ENCODE measurements at places on chromosomes 4 and X.
A peak's percentile ranks its signal among the peaks of the same experiment; 100 is the strongest.

DNA sequence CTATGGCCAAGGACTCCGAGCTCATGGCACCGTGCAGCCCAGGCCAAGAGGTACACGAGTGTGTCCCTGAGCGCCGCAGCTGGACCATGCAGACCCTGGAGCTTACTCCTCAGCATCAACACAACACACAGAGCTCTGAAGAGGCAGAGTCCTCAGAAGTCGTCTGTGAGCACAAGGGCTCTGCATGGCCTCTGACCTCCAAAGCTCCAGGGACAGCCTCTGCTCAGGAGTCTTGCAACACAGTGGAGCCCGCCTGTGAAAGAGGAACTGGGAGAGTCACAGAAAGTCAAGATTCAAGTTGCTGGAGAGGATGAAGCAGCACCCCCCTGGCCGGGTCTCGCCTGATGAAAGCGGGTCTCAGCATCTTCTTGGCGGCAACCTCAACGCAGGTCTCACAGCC lies 2.9 kb downstream of the LRPAP1 start:
- no peak for DNase-seq

DNA sequence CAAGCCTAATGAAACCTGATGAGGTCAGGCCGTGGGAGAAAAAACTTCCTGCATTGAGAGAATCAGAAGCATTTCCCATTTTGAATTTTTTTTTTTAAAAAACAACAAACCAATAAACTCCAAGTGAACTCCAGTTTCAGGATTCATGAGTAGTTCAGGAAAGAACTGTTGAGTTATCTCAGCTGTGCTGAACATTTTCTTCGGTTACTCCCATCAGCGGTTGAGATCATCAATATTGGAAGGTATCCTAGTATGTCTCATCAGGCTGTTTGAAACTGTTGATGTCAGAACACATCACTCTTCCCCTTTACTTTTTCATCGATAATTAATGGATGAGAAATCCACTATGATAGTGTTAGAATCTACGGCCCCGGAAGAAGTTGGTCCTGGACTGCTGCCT lies 82.4 kb upstream of the ADGRG2 start:
- DNase-seq: no peak

DNA sequence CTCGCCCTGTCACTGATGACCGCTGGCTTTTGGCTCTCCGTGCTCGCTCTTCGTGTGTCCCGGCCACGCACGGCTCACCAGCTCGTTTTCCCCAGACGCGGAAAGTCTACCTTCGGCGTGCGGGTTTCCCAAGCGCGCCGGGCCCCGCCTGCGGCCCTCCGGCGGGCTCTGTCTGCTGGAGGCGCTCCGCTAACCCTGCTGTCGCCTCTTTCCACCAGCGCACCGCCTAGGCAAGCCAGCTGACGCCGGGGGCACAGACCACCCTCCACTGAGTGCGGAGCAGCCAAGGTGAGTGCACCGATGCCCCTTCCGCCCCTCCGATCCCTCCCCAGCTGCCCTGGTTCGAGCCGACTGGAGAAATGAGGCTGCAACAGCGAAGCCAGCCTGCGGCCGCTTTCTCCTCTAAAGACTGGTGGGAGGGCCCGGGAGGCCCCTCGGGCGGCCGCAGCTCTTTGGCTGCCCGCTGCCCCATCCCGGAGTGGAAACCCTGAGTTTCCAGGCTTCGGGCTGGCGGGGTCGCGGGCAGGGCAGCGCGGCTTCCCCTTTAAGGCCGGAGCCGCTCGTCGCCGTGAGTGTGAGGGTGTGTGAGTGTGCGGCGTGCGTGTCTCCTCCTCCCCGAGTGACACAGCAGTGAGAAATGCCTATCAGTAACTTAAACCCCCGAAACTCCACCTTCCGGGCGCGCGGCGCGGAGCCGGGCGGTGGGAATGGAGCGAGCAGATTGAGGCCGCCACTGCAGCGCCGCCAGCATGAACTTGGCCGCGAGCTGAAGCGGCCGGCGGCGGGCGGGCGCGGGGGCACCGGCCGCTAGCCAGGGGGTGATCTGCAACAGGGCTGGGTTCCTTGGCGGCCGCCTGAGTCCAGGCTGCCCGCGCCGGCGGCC lies at the start of gene MAMLD1:
MAMLD1 (plus strand) TSS at position 719 of the 883 bp plus-strand sequence. CDS start 82,200 bp downstream, outside the sequence.
- peak; percentile 84 for DNase-seq

DNA sequence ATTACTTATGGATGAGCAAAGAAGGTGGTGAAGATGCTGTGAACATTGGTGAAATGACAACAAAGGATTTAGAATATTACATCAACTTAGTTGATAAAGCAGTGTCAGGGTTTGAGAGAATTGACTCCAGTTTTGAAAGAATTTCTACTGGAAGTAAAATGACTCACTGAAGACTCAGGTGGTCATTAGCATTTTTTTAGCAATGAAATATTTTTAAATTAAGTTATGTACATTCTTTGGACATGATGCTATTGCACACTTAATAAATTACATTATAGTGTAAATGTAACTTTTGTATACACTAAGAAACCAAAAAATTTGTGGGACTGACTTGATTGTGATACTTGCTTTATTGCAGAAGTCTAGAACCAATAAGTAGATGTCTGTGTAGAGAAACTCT lies 56.9 kb downstream of the USO1 start:
- DNase-seq: no peak

DNA sequence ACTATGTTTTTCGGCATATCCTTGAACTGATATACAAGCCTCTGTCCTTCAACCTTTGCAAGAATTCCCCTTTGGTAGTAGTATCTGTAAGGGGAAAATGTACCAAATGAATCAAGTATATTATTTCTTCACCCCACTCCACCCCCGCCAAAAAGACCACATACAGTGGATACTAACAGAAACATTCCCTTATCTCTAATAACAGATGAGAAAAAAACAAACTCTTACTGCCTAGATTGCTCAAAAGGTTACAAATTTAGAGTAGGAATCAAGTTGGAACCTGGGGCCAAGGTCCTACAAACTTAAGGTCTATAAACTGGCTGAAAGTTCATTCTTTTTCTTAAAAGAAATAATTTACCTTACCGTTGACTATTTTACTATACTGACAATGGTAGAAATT lies 45.0 kb downstream of the NOCT start:
- DNase-seq: no peak

DNA sequence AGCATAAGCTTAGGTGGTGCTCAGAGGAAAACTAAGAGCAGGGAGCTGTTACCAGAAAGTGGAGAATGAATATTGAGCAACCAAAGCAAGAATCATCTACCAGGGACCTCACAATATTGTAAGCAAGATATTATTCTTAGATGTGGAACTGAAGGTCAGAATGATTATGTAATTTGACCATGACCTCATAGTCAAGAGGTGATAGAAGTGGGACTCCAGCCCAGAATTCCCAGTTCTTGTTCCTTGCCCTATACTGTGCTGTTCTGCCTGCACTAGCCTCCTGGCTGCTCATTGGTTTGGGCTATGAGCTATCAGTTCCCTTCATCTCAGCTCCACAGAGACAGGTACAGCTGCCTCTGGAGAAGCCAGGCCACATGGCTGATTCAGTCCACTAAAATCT lies 229.4 kb downstream of the LDB2 start:
- DNase-seq: no peak

DNA sequence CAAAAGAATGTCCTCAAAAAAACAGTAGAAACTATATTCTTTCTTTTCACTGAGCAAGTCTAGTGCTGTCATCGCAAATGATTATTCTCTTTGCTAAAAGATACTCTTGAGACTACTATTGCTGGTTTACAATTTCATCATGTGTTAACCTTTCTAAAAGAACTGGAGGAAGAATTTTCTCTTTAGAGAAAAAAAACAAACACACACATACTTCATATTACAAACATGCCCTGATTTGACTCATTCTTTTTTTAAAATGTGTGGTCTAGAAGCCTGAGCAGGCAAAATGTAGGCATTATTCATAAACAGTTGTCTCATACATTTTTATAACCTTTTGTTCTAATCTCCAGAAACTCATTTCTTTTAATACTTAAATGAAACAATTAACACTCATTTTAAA lies 60.6 kb upstream of the FAT4 start:
- no peak for DNase-seq

GRCh38 chr4:103451341-103451740 lies 253.2 kb upstream of the CENPE start:
- DNase-seq: no peak

DNA sequence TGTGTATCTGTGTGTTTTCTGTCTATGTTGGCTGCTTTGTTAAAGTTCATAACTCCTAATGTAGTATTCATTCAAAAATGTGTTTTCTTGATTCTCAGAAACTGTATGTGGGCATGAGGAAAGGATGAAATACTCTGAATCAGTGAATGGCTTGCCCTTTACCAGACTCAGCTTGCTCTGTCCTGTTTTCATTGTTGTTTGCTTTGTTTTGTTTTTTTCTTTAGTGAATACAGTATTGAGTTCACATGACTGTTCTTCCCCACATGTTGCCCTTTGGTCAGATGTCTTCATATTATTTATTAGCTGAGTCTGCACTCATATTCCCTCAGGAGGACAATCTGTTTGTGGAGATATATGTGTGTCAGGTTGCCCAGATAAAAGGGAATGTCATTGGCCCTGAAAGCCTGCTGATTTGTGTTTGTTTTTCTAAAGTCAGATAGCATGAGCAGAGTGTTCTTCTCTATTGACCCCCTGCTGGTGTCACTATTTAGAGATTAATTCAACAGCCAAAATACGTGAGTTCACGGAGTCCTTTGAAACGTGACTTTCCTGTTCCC lies 1184.4 kb downstream of the RPA4 start:
- DNase-seq: no peak

DNA sequence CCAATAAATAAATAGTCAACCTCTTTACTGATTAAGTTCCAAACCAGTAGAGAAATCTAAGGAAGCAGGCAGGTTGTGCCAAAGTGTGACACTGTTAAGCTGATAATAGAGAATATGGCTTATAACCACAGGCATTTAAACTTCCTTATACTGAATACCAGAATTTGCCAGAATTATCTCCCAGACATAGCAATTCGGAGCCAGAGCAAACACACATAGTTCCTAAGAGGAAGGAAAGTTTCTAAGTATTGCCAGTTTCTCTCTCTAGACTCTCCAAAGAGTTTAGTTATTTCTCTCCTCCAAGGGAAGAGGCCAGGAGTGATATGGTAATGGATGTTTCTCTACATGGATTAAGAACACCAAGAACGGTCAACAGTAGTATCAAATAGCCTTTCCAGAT lies 191.7 kb upstream of the CPEB2 start:
- no peak for DNase-seq

DNA sequence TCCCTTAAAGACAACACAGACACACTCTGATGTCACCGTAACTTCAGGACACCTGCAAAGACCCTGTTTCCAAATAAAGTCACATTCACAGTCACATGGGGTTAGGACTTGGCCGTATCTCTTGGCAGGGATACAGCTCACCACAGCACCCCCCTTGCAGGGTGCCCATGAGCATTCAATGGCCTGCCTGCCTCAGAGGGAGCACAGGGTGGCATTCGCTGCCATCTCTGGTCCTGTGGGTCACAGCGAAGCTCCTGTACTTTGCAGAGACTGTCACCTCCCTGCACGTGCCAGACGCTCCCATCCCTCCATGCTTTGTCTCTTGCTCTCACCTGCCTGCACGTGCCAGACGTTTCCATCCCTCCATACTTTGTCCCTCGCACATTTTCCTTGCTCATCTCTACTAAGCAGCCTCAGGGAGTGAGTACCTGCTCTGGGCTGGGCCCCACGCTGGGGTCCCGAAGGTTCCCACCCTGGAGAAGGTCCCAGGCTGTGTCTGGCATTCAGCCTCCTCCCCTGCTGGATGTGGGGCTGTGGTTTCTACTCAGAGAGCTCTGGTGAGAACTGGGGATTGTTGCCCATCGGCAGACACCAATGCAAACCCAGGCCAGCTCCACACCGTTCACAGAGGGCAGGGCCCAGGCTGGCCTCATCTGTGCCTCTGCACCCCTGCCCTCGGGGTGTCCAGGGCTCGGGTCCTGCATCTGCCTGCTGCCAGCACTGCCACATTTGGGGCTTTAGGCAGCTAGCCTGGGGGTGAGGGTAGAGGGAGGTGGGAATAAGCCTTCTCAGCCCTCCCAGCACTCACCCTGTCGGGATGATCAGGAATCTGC lies 15.8 kb downstream of the HTRA3 start:
- DNase-seq: no peak

DNA sequence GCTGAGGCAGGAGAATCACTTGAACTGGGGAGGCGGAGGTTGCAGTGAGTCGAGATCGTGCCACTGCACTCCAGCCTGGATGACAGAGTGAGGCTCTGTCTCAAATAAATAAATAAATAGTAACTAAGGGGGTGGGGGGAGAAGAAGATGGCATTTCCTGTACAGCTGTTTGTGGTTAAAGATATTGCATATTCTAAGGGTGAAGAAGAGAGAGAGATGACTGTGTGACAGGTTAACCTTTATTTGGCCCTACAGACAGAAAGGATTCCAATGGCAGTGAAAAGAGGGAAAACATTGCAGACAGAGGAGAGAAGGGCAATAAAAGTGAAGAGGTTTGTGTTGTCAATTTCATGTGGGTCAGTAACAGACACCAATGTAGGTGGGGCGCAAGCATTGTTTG lies 9.4 kb downstream of the TASL start:
- no peak for DNase-seq

GRCh38 chr4:101790521-101791181 lies at the start of gene BANK1:
Gene BANK1 (plus strand): TSS chr4:101790730. CDS start chr4:101790881, 151 bp downstream.
- DNase-seq: no peak

GRCh38 chr4:126071346-126072333 lies 756.9 kb downstream of the FAT4 start:
- no peak for DNase-seq

DNA sequence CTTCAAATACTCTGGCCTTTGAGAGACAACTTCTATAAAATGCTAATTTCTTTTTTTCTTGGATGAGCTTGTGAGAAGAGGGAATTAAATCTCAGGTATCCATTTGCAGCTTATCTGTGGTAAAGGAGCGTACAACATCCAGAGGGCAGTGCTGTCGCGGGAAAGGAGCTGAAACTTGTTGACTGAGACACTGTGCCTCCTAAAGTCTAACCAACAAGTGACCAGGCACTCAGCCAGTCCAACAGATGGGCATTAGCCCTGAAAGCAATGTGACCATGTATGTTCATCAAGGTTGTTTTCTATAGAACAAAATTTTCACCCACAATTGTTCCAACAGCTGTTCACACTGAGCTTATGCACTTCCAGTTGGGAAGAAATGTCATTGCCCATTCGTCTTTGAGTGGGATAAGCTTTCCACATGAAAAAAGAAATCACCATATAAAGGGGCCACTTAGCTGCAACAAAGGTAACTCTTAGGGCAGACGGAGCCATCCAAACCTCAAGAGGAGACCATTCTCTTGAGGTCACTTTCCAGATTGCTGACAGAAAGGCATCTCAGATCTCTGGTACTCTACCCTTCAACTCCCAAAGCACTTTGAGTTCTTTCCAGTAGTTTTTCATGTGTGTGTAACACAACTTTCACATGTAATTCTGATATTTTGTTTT lies 244.8 kb upstream of the NEIL3 start:
- no peak for DNase-seq

DNA sequence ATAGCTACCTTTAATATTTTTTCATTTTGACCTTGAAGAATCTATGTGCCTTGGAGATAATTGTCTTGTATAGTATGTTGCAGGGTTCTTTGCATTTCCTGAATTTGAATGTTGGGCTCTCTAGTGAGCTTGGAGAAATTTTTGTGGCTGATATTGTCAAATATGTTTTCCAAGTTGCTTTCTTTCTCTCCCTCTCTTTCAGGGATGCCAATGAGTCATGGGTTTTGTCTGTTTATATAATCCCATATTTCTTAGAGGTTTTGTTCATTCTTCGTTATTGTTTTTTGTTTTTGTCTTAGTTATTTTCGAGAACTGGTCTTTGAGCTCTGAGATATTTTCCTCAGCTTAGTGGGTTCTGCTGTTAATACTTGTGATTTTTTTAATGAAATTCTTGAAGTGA lies 20.7 kb downstream of the RAB40AL start:
- no peak for DNase-seq

- DNase-seq: no peak
These were observed 39.4 kb upstream of the RHOH start for GRCh38 chr4:40157436-40157835.

GRCh38 chr4:65592089-65592488 lies 78.2 kb downstream of the EPHA5 start:
- DNase-seq: no peak

Data from coronary artery (tissue), 2 donors.